ENCODE measurements at places on chromosomes 13 and 19.
A peak's percentile ranks its signal among the peaks of the same experiment; 100 is the strongest.

- DNase-seq: no peak
These were observed 1204.5 kb upstream of the SLC10A2 start for GRCh38 chr13:104270731-104271130.

DNA sequence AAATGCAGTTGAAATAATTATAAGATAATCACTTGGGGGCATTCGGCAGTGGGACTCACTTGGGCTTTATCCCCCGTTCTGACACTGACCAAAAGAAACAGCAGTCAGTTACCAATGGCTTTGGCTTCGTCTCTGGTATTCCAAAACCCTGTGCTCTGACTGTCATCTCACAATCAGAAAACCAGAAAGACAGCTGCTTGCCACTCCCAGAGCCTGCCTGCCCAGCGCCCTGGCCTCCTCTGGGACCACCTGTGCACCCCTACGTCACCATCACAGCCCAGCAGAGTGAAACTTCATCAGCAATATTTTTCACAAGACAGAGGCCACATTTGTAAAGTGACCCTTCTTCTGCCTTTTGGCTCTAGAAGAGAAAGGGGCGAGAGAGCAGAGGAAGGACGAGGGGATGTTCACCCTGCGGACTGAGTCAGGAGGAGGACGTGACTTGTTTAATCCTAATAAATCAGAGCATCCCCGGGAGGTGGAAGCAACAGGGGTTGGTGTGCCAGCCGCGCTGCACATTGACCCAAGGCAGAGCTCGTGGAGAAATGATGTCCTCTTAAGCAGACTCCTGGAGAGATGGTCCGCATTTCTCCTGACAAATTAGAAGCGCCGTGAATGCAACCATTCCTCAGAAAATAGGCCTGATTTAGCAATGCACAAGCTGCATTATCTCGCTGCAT lies 397.8 kb upstream of the ZNF507 start:
- DNase-seq: no peak

GRCh38 chr13:100461309-100462030 lies 127.1 kb downstream of the GGACT start:
- DNase-seq: no peak

GRCh38 chr13:94233837-94234236 lies 245.6 kb downstream of the DCT start:
- DNase-seq: no peak

DNA sequence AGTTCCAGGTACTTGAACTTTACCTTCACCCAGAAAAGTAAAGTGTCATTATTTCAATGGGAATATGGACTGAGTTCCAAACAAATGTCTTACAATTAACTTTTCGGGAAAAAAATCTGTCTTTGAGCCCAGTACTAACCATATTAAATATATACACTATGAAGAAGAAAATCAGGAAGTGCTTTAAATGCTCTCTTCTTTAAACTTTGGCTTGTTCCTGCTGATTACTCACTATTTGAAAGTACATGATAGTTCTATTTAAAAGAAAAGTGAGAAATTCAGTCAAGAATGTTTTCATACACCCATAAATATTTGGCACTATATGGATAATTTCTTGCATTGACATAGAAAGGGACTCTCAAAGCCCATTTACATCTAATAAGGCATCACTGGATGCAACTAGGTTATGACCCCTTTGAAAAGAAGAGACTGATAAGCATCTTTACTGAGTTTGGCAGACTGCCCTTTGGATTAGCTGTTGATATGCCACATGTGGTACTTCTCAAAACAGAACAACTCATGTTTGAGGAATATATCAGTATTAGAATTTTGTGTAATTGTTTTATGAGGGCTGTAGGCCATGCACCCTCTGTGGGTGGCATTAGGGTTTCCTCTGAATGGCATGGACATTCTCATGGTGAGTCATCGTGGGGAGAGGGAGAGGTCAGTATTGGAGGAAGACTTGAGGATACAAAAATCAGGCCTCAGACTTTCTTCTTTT lies 25.0 kb upstream of the VWA8 start:
- DNase-seq: no peak

GRCh38 chr13:73932091-73932490 lies 202.1 kb downstream of the KLF12 start:
- DNase-seq: no peak

DNA sequence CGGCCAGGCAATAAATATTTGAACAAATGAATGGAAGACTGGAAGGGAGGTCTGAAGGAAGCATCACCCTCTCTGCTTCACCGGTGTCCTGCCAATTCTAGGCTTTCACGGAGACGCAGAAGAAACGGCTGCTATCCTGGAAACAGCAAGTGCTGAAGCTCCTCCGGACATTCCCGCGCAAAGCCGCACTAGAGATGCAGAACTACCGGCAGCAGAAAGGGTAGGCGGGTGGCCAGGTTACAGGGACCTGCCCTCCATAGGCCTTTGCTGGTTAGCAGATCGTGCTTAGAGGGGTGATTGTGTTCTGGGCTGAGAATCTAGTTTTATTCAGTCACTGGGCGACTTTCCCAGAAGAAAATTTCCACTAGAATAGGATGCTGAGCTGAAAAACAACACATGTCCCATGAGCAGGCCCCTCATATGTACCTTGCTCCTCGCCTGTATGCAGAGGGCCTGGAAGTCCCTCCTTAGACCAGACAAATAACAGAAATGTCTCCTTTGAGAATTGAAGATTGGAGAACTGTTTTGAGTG lies 11.0 kb downstream of the PAF1 start:
- no peak for DNase-seq

GRCh38 chr19:3575949-3576673 lies 3.4 kb downstream of the HMG20B start:
- no peak for DNase-seq

DNA sequence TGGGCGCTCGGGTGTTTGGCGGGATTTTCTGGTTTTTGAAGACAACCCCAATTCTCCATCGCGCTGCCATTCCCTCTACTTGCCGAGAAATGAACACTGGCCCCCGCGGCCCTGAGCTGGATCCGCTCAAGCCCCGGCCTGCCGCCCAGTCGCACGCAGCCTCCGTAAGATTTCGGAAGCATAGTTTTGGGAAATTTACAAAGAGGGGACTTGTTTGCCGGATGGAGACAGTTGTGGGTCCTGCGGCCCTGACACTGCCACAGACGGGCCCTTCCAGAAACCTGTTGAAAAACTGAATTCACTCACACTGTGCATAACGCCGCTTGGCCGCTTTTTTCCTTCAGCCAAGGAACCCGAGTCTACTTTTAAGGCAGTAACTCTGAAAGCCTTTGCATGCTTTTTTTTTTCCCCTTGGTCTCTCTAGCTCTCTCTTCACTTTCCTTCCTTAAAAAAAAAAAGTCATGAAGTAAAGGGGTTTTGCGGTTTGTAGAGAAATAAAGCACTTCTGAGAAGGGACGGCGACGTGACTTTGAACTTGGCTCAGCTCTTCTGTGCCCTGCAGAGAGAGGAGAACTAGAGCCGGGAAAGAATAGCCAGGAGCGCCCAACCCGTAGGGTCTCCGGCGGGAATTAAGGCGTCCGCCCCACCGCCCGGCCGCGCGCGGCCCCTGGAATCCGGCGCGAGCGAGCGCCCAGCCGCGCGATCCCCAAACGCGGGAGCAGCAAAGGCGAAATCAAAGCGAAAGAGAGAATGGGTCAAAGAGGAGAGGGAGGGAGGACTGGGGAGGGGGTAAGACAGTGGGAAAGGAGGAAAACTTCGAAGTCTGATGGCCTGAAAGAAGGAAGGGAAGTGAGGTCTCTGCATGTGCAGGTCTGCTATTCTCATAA lies 3.4 kb upstream of the ZIC2 start:
- DNase-seq: no peak

GRCh38 chr13:104314926-104315535 lies 1248.8 kb upstream of the SLC10A2 start:
- DNase-seq: no peak

GRCh38 chr13:20711301-20712044 lies 8.0 kb downstream of the IL17D start:
- peak; percentile 35 for DNase-seq
